GF-D8 (cell line): ENCODE measurements at places on chromosomes 4 and X.

DNA sequence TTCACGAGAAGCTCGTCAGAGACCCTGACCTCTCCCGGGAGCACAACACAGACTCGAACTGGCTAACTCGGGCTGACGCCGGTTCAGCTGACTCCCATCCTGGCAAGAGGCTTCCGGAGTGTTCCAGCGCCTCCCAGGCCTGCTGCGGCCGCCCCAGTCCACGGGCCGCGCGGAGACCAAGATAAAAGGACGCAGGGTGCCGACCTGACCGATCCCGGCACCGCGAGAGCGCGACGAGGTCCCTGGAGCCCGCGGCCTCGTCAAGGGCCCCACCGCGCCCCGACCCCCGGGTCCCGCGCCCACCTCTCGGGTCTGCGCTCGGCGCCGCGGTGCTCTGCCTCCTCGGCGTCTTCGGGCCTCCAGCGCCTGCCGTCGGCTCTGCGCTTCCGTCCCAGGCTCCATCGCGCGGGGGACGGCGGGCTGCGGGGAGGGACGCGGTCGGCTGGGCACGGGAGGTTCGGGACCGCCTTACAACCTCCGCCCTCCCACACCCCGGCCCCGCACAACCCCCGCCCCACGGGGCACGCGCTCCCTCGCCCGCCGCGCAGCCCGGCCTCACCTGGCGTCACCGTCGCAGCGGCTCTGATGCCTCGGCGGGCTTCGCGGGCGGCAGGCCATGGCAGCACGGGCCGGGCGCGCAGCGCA is 426 bp downstream of the SLBP start:
- DNase-seq: no peak

DNA sequence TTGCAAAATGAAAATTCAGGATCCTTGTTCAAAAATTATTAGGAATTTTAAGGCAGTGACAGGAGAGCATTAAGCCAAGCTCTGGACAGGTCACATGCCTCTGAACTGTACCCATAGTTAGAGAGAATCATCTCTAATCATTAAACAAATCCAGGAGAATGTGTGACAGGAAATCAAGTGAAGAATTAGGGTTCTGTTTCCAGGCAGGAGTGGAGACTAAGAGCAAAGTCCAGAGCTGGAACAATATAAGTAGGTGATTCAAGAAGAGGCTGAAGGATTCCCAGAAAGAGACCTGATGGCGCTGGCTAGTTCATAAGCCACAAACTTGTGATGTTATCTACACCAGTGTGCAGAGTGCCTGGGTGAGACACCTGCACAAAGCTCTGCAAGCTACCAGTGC is 104.6 kb upstream of the PRKG2 start:
- no peak for DNase-seq

- no peak for DNase-seq
These were observed 12.3 kb upstream of the SCOC start for GRCh38 chr4:140361099-140361498.

GRCh38 chr4:137923494-137923893 is 318.7 kb downstream of the SLC7A11 start:
- no peak for DNase-seq

DNA sequence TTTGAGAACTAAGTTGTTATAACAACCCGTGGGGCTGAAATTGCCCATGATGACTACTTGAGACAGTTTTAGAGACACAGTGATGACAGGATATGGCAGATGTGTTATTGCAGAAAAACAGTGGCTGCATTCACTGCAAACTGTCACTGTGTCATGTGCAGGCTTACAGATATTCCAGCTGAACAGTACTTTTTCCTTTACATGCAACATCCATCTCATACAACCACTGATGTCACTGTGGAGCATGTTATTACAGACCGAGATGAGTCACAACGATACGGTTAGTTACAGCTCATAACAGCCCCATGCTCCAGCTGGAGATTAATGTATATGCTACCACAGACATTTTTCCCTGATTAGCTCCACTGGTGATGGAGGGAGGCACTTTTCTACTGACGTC is 207.4 kb downstream of the TMA16 start:
- no peak for DNase-seq

GRCh38 chr4:98352396-98352795 is 91.2 kb downstream of the RAP1GDS1 start:
- peak; percentile 21 for DNase-seq

- no peak for DNase-seq
These were observed 1348.0 kb downstream of the ADGRL3 start for GRCh38 chr4:62548108-62548524.

GRCh38 chr4:99654361-99654761 is 3.3 kb downstream of the C4orf54 start:
- no peak for DNase-seq

DNA sequence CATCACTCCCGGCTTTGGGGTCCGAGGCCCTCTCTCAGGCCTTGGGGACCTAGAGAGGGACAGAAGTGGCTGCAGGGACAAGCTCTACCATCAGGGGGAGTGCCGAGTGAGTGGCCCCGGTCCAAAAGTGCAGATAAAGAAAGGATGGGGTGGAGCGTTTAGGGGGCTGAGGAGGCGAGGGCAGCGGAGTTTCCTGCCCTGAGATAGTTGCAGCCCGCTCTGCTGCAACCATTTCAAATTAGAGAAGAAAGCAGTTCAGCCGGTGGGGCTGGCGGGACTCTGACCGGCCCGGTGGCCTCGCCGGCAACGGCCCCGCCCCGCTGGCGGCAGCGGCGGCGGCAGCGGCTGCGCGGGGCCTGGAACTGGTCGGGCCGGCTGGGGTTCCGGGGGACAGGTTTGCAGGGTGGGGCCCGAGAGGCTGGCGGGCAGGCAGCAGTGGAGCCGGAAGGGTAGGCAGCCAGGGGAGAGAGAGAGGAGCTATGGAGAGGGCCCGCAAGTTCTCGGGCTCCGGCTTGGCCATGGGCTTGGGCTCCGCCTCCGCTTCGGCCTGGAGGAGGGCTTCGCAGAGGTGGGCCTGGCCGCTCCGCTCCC is 7.6 kb downstream of the DLG3 start:
- DNase-seq: no peak

DNA sequence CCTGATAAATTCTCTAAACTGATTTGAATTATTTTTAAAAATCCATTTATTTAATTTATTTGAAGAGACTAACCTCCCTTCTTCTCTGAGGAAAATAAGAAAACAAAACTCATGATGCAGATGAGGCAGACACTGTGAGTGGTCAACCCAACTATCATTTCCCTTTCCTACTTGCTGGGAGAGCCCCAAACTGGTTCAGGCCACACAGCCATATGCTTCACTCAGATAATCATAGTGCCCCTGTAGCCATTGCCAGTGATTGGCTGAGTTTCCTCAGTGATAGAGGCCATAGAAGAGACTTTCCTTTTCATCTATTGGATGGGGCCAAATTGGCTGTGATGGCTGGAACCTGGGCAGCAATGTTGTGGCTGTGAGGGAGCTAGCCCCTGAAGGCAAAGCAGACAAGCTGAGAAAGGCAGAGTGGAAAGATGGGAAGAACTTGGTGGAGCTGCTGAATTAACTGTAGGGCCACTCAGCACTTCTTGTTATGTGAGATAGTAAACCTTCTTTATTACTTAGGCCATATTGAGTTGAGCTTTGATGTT is 49.8 kb downstream of the RAB33B start:
- DNase-seq: no peak

DNA sequence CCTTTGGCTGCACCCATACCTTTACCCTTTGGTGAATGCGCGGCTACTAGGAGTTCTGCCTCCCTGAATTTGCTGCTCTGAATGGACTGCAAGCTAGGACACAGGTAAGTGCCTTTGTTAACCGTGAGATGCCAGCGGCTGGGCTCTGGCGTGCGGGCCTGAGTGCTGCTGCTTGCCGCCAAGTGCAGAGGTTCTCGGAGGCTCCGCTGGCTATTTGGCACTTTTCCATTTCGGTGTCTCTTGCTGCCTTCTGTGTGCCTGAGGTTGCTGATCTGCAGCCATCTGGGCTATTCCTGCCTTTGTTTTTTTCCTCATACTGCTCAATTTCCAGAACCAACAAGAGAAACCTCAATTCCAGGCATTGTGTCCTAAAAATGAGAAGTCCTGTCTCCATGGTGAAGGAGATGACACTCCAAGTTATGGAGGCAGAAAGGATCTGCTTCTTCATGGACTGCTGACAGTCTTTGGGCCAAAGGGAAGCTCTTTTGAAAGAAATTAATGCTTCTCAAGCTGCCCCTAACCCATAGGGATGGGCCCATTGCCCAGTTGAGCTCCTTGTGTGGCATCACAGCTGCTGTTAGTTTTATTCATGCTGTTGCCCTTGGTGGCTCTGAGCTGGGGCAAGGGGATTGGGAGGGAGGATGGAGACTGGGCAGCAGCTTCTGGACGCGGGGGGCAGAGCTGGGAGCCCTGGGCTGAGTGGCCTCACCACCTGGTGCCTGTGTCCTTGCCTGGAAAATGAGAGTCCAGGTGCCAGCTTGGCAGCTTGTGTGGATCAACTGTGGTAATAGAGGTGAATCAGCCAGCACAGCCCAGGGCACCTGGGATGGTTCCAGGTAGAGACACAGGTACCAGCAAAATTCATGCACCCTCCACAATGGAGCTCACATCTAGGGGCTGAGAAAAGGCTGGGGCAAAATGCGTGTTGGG is 3.8 kb upstream of the TBC1D14 start:
- DNase-seq: no peak

DNA sequence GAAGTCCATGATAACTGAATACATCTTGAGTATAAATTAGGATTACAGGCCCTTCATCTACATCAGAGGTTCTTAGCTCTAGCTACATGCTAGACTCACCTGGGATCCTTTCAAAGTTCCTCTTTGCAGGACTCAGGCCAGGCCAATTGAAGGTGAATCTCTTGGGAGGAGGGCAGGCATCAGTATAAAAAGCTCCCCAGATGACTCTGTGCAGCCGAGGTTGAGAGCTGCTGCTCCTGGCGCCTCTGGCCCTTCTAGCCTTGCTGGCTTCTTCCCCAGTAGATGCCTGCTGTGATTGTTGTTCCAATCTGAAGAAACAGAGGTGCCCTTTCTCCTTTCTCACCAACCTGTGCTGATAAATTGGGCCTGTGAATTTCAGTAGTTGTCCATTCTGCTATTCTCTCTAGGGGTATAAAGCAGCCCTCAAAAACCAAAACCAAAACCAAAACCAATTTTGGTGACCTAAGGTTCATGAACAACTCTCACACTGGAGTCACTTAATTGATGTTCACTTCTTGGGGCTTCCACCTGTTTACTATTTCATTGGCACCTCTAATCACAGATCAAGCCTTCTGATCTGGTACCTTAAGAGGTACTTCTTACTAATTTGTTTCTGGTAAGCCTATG is 78.7 kb downstream of the SUPT20HL2 start:
- no peak for DNase-seq

GRCh38 chr4:188299161-188299560 is 159.9 kb downstream of the TRIML1 start:
- no peak for DNase-seq

DNA sequence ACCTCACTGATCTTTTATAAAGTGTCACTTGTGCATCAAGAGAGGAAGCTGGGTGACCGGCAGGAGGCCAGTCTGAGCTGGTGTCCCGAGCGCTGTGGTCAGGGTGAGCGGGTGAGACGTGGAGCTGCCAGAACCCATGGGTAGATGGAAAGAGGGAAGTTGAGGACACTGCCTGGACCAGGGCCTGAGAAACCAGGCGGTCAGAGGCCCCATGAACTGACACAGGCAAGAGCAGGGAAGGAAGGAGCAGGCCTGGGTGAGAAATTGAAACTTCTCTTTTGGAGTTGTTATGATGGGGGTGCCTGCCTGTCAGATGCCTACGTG is 192.6 kb downstream of the AFAP1 start:
- no peak for DNase-seq

DNA sequence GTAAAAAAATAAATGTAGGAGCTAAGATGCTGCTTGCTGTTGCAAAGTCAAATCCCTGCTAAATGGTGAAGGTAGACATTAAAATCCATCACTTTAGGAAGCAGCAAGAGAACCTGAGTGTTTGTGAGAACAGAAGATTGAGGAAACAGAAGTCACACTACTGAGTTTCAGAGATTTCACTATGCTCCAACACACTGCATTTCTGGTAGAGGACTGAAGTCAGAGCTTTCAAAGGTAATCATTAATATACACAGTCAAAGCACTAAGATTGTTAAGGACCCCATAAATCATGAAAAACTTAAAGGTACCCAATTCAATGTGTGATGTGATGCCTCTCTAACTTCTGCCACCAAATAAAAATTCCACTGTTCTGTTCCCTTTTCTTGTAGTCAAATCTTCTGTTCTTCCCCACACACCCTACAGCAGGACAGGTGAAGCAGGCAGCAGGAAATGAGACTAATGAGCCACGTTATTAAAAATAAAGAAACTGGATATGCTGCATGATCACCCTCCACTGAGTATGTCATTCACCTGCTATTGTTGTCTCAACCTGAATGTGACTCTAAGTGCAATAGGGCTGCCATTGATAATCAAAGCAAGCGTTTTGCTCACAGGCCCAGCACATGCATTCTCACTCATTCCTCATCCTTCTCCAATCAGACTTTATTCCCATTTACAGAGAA is 28.9 kb upstream of the APELA start:
- no peak for DNase-seq

DNA sequence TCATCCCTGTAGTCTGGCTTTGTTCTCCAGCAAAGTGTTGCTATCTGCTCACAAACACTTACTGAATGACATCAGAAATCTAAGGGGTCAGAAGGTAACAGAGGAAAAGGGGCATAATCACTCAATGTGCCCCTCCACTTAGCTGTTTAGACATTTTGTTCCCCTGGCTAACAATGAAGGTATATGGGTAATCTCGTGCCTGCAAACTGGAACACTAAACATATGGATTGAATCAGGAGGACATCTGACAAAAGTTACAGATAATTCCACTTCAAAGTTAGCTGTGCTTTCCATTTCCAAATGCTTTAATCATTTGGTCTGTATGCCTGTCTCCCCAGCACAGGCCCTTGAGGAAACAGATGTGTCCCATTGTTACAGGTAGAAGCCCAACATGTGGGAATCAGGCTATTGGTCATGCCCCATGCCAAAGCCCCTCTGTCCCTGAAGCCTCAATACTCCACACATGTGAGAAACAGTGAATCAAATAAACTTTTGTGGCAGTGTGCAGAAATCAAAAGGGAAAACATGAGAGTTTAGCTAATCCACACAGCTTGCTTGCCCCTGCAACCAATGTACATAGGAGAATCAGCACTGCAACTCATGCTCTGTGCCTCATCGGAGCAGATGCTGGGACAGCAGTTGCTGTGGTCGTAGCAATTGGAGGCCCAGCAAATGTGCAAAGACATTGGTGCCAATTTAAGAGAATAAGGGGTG is 111.7 kb downstream of the RNF150 start:
- no peak for DNase-seq

DNA sequence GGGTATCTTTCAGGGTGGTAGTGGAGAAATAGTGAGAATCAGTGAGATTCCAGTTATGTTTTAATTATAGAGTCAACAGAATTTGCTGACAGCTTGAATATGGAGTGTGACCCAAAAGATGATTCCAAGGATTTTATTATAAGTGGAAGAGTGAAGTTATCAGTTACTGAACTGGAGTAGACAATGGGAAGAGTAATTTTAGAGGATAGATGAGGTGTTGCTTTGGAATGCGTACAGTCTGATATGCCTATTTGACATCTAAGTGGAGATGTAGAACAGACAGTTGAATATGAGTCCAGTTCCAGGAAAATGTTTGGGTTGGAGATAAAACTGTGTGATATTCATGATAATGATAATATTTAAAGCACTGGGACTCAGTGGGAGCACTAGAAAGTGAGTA is 174.2 kb downstream of the MAPK10 start:
- no peak for DNase-seq

- peak; percentile 61 for DNase-seq
These were observed 132.0 kb upstream of the TET2 start for GRCh38 chr4:105014635-105015034.

GRCh38 chr4:119861731-119862130 is 204.9 kb downstream of the MAD2L1 start:
- no peak for DNase-seq

- DNase-seq: no peak
These were observed 166.0 kb upstream of the HAND2 start for GRCh38 chr4:173696011-173696410.
